CD4-positive, alpha-beta T cell treated with Interleukin-2 at 100 ng/mL for 4 hours (primary cell): ENCODE measurements at places on chromosomes 3 and 15.

DNA sequence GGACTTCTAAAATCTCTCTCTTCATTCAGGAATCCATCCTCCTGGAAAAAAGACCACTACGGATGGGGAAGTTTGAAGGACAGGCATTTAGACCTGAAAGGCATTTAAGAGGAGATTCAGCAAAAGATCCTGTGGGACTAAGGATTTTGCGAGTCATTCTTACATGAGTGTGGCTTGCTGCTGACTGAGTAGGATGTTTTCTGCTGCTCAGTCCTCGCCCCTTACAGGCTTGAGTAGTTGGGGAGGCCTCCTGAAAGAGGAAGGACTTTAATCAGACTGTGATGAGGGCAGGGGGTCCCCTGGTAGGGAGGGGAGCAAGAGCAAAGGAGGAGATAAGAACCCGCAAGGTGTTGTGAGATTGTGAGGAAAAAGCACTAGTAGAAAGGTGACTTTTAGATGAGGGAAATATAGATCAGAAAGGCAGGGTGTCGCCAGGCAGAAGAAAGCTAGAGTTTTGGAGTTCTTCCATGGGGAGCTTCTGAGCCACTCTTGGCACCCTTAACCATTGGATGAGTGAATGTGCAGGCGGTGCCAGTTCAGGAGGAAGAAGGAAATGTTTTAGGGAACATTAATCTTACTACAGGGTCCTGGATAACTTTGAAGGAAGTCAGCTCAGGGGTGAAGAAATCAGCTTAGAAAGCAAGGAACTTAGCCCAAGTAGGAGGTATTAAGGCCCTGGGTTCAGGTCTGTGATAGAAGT, 171.1 kb downstream of the RORA start:
- no peak for DNase-seq

- no peak for DNase-seq
These were observed 48.8 kb downstream of the CD86 start for GRCh38 chr3:122103821-122104514.

DNA sequence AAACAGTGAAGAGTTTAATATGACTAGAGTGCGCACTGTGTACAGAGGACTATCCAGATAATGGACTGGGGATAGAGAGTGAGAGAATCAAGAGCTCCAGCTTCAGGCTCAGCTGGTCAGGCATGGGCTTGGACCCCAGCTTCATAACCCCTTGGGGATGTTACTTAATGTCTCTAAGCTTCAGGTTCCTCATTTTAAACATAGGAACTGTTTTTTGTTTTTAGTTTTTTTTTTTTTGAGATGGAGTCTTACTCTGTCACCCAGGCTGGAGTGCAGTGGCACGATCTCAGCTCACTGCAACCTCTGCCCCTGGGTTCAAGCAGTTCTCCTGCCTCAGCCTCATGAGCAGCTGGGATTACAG, 9.9 kb upstream of the BRPF1 start:
- no peak for DNase-seq

GRCh38 chr3:131849616-131850015, 185.2 kb downstream of the CPNE4 start:
- DNase-seq = no peak

DNA sequence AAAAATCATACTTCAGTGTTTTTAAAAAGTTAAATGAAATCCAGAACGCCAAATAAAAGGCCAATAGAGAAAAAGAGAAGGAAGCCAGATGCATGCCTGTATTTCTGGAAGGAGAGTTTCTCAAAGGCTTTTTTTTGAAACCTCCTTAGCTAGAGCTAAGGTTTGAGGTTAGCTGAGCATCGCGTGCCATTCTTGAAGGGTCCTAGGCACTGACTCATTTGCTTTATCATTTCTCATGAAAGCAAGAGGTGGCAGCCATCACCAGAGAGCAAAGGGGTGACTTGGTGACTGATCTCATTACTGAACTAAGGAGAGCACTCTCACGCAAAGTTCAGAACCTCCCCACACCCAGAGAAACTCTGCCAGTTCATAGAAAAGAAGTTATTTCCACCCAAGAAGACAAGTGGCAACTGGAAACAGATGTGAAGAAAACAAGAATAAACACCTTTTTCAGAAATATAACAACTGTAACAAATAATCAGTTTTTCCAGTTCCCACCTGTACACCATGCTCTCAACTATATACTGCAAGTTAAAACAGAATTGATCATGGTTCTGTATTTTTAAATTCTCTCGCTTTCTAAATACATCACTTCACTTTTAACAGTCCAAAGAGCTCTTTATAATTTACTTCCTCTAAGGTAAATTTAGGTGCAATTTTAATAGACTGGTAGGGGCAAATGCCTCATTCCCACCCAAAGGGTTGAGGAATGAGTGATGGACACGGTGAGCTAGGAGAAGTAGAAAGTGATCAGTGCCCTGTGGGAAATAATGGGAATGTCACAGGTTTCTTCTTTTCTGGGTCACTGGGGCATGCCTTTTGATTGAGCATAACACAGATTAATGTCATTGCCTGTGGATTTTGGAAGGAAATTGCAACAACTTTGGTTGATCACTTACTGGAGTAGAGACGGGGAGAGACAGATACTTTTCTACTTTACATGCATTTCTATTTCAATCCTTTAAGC, 24.7 kb downstream of the GPR15 start:
- peak; percentile 90 for DNase-seq

- no peak for DNase-seq
These were observed 113.9 kb downstream of the SRGAP3 start for GRCh38 chr3:9135526-9135925.

DNA sequence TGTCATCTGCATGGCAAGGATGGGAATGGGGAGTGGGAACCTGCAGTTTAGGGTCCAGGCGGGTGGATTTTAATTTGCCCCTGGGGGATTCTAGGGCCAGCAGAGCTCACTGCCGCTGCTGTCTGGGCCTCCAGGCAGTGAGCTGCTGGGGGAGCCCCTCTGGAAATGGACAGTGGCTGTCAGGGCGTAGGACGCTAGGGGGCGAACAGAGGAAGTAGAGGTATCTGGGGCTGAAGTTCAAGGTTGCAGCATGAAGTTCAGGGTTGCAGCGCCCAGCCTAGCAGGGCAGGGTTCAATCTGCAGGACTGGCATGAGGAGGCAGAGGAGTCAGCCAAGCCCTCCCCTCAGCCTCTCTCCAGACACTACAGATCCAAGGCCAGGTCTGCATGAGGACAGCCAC, 49.5 kb downstream of the APBA2 start:
- peak; percentile 45 for DNase-seq

- DNase-seq = no peak
These were observed 106.8 kb downstream of the WNT7A start for GRCh38 chr3:13772885-13773745.

DNA sequence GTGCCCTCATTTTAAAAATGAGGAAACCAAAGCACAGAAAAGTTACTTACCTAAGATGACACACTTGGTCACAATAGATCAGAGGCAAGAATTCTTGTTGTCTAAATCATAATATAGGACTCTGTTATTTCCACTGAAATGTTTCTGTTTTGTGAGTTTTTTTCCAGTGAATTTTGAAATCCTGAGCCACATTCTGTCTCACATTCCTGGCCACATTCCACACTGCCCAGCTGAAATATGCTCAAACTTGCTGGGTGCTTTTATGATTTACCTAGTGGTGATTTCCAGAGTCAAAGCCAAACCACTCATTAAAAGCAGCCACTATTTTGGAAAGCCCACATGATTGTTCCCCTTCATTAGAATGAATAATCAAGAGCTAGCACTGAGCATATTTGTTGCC, 82.3 kb upstream of the NPHP3 start:
- no peak for DNase-seq
